ENCODE measurements at places on chromosomes 3 and 15.

DNA sequence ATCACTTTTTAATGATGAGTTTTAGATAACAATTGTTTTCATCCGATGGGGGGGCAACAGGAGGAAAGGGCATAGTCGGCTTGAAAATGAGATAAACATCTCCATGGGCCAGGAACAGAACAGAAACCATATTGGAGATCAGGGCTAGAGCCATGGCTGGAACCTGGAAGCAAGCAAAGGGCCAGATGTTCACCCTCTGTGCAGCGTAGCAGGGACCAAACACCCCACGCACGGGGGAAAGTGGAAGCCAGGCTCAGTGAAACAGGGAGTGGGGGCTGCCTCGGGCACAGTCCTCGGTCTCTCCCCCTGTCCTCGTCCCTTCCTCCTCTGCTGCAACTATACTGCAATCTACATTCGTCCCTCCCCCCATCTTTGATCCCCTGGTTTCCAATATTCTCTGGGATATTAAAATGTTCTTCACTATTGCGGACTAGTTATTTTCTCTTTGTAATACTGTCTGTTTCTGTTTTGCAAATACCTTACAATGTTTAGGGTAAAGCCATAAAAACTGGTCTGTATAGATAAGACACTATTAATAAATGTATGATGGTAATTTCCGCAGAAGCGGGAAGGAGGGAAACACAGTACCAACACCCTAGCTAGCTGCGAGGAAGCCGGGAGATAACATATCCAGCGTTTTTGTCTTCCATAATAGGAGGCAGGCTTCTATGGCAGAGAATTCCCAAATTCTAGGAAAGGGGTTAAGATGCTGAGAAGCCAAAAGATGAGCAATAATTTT lies 121.5 kb downstream of the XXYLT1 start:
- no peak for DNase-seq

DNA sequence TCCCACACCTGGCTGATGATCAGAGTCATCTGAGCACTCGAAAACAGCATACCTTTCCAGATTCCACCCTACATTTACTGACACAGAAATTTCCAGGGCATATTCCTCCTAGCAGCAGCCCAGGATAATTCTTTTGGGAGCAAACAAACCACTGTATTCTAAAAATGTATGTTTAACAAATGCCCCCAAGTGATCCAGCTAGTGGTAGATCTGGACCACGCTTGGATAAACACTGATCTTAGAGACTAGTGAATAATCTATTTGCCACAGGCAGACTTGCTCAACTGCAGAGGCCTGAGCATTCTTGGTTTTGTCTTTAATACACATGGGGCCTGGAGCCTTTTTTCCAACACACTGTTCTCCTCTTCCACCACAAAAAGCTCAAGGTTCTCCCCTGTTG lies 89.6 kb downstream of the TM4SF4 start:
- no peak for DNase-seq

DNA sequence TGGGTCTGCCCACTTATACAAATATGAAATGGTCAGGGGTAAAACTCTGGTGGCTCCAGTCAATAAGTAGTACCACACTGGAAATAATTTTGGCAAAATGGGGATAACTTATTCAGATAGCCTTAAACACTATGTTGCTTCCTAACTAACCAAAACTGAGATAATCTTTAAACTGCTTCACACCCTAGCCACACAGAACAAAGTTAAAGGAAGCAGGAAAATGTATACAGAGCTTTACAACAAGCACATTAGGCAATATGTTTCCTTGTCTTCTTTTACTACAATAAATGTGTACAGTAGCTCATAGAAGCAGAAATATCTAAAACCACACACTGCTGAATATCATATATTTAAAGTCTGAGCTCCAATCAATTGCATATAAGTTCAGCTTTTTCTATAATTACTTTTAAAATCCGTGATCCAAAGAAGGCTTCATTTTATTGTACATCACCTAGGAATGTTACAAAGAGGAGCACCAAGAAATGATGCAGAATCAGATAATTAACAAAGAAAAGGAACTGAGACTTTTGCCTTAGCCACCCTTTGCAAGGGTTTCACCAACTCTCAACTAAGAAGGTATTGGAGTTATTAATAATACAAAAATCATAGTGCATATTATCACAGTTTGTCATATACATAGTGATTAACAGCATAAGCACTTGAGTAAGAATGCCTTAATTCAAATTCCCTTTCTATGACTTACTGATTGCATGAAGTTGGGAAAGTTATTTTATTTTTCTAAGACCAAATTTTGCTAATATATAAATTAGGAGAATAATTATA lies 9.2 kb upstream of the SSR3 start:
- DNase-seq, result no peak

GRCh38 chr15:70185251-70185711 lies 87.6 kb upstream of the TLE3 start:
- DNase-seq, result no peak

GRCh38 chr3:34180532-34180931 lies 382.1 kb downstream of the PDCD6IP start:
- DNase-seq, result no peak

GRCh38 chr3:46845860-46846623 lies 17.2 kb downstream of the MYL3 start:
- DNase-seq, result no peak

DNA sequence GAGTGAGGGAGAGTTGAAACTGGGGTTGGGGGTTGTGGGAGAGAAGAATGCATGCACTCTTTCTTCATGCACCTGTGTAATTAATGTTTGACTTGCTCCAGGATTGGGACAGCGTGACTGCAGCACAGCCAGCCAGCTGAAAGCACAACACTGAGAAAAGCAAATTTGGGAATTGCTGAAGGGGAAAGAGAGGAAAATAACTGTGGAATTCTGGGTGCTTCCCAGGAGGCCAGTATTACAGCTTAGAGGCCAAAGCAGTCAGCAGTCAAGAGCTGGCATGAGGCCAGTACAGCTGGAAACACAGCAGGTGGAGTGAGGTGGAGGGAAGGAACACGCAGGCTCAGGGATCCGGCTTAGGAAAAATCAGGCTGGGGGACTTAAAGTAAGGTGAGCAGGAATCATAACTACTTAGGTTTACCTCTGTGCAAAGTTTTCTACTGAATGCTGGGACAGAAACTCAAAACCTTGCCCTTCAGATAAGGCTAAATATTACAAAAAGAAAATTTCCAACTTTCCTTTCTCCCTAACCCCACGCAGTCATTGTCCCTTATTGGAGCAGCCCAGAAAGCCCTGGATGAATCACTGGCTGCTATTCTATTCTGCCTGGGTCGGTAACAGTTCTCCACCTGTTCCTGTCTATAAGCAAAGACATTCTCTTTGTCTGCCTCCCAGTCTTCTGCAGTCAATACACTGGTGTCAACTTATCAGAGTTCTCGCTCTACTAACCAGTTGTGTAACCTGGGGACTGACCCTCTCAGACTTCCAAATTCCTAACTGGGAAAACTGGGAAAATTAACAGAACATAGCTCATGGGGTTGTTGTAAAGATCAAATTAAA lies 167.2 kb downstream of the MAGI1 start:
- peak; percentile 39 for DNase-seq

GRCh38 chr3:159191447-159191846 lies 389.6 kb downstream of the MFSD1 start:
- no peak for DNase-seq

GRCh38 chr15:29032751-29033150 lies 147.0 kb downstream of the APBA2 start:
- no peak for DNase-seq

DNA sequence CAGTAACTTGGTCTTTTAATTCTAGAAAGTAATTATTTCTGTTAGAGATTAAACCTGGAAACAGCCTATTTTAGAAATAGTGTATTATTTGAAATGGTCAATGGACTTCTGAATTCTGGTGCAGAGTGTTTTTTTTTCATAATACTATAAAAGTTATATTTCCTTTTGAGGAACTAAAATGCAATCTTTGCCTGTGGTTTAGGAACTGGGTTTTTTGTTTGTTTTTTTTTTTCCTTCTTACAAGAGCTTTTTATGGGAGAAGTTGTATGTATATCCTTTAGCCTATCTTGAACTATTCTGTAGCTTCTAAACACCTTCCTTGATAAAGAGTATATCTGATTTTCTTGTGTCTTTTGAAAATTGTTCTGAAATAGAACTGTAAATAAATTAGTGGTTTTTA lies 88.3 kb downstream of the ARIH1 start:
- no peak for DNase-seq

- DNase-seq, result no peak
Observed at GRCh38 chr3:186532598-186533072, 11.5 kb downstream of the CRYGS start.

DNA sequence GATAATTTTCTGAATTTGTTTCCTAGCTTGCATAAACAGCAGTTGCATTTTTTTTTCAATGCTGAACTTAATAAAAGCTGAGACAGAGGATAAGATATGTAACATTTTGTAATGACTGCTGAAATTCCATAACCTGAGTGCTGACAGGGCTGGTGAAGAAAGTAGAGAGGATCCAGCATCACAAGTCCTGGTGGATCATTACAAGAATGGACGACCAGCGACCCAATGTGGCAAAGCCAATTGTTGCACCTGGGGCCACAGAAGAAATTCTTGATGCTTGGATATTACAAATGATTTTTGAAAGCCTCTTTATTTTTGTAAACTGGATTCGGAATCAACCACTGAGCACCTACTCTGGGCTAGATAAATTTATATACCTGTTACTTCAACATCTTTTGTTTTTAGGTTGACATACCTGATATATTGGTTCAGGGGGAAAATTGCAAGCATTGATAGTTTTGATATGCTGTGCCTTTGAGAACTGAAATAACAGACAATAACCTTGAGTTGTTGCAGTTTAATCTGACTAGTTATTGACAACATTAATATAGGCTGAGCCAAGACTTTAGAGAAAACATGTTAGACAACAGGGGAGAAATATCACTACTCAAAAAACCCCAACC lies 3.9 kb upstream of the ACTL6A start:
- peak; percentile 85 for DNase-seq

DNA sequence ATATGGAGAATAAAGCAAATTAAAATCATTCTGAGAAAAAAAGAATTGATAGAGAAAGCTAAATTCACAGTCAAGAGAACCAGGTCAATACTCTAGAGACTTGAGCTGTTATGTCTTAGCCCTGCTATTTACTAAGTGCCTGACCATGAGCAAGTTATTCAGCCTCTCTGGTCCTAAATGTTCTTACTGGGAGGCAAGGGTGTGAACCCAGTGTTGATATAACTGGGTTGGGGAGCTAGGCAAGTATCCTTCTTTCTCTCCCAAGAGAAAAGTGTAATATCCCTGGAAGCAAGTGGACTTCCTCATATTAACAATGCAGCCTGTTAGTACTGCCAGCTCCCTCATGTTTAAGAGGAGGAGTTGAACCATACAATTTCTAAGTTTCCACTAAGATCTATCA lies 488.9 kb upstream of the RASGRP1 start:
- no peak for DNase-seq

- DNase-seq, result peak; percentile 11
Observed at GRCh38 chr3:77254967-77255831, 215.3 kb downstream of the ROBO2 start.

DNA sequence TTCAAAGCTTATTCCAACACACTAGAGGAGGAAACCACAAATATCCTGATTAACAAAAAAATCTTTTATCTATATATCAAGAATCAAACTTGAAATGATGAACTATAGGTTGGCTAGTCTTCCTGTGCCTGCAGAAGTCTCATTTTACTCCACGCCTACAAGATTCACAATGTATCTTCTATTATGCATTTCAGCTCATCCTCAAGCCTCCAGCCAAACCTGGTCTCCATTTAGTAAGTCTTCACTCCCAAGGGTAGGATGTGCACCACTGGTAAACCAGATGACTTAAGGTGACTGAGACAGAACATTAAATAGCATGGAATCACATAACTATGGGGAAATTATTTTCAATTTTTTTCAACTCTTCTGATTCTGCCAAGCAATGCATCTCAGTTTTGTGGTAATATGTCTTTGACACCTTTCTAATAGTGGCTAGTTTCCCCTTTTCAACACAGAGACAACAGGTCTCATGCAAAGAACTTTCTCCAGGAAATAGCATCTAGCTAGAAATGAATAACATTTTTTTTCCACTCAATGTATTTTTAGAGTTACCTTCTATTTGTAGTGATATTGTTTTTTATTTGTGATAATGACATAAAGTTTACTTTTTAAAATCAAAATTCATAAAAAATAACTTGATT lies 166.9 kb downstream of the TNIK start:
- DNase-seq, result no peak

DNA sequence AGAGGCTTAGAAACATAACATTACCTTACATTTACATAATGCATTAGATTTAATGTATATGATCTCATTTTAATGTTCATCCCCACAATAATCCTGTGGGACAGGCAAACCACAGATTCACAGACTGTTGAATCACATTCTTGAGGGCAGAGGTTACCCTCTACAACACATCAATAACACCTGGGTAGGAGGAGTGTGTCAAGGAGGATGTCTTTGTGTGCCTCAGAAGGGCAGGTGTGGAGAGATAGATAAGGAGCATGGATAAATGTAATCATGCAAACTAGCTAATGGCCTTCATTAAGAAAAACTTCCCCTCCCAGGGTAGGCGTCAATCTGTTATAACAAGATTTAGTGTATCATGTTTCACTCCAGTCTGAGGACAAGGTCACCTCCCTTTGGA lies 12.9 kb upstream of the MB21D2 start:
- DNase-seq, result no peak

GRCh38 chr15:82047453-82048400 lies 1.9 kb upstream of the MEX3B start:
- DNase-seq, result peak; percentile 75

DNA sequence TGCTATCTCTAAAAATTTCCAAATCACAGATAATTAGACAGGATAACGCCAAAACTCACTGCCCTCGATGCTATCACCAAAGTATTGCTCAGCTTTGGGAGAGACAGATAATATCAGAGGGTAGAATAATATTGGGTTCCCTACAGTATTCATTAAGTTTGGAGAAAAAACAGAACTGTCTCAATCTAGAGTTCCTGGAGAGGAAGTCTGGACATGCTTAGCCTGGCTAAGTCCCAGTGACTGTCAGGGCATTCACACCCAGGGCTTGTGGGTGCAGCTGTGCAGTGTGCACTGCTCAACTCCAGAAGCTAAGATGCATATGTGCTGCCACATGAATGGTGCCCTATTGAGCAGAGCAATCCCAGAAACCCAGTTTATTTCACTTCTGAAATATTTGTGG lies 459.6 kb upstream of the DPH6 start:
- DNase-seq, result no peak

- DNase-seq, result no peak
Observed at GRCh38 chr3:101913168-101913567, 63.9 kb downstream of the NFKBIZ start.

DNA sequence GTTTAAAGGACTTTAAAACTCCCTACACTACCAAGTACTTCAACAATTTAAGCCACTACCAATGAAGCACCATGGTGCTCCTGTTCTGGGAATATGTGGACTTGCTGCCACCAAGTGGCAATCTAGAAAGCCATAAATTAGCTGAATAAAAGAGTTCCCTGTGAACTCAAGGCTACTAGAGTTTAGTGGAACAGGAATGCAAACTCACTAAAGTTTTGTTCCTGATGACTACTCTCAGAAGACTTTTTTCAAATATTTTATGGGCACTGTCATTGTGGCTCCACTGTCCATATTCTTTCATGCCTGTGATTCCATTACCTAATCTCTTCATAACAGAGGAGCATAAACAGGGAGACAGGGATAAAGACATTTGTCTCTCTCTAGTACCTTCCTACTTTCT lies 63.9 kb downstream of the TMCC1 start:
- peak; percentile 13 for DNase-seq

Data from T47D (cell line).